Spleen (tissue), 13 donors: ENCODE measurements at places on chromosomes 16 and 17.
A peak's percentile ranks its signal among the peaks of the same experiment; 100 is the strongest.

GRCh38 chr16:9115277-9115676 is 23.8 kb downstream of the HAPSTR1 start:
- DNase-seq = no peak

- no peak for DNase-seq
These were observed 1426.1 kb upstream of the CDH8 start for GRCh38 chr16:63462316-63462715.

DNA sequence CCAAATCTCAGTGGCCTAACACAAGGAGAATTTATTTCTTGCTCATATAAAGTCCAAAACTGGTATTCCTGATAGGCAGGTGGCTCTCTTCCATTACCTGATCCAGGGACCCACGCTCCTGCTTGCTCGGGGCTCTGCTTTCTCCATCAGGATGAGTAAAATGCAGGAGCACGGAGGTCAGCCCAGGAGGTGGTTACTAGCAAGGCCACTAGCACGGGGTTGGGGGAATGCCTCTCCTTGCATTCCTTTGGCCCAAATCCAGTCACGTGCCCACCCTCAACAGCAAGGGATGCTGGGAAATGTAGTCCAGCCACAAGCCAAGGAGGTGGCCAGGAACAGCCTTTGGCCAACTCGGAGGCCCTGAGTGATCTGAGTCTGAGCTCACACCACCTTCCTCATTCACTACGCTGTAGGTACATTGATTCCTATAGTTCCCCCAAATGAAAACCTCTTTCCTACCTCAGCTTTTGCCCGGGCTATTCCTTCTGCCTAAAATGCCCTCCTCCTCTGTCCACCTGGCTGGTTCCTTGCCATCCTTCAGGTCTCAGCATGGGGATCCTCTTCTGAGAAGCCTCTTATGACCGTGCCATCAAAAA is 38.3 kb upstream of the HAPSTR1 start:
- DNase-seq = no peak

DNA sequence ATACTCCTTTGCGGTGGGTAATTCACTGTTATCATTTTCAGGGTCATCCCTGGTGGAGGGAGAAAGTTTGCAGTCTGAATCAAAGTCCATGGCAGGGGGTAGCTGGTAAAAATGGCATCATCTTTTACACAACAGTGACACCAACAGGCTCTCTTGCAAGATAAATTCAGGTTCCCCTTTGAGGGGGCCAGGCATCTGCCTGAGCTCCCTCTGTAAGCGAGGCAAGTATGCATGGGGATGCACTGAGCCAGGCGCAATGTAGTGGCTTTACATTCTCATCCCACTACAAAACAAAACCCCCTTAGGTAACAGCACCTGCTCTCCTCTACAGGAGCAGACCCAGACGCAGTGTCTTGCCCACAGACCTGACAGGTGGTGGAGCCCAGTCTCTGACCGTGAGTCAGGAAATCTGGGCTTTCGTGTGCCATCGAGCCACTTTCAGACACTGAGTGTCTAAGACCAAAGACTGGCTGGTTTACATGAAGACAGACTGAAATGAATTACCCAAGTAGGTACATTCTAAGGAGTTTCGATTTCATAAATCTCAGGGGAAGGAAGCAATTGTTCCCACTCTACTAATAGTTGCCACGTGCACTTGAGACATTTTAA is 17.7 kb downstream of the LITAFD start:
- no peak for DNase-seq

DNA sequence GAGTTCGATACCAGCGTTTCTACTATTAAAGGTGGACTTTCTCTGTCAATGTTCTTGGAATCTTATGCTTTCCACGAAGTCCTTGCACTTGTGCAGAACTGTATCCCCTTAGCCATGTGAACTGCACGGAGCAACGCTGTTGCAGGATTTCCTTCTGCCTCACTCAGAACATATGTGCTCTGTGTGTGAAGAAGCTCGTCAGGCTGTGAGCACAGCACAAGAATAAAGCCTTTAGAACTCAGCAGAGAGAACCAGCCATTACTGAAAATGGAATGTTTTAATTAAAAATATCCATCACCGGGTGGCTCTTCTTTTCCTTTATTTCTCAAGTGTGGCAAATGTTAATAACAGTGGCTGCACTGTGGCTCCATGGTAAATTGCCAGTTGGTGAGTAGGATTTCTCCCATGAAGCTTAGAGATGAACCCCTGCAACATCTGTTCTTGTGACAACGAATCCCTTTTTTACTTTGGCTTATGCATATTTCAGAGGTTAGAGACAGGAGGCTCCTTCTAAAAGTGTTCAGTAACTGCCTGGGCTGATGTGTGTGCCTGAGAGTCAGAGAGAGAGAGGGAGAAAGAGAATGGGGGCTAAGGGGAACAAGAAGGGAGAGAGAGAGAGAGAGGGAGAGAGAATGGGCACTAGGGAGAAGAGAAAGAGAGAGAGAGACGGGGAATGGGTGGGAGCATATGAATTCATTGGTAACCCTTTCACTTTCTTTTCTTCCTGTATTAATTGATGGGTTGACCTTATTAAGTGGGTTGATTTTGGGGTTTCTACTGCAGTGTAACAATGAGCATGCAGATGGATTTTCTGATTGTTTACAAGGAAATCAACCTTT is 50.0 kb downstream of the RPTOR start:
- no peak for DNase-seq

GRCh38 chr17:75001915-75002843 is 10.3 kb upstream of the MRPL58 start:
- DNase-seq = no peak

DNA sequence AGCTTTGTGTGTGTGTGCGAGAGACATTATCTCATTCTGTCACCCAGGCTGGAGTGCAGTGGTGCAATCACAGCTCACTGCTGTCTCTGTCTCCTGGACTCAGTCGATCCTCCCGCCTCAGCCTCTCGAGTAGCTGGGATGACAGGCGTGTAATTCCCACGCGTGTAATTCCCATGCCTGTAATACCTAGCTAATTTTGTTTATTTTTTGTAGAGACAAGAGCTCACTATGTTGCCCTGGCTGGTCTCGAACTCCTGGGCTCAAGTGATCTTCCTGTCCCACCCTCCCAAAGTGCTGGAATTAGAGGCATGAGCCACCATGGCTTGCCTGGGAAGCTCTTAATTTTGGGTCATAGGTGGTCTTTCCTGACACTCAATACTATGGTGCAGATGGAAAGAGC is 205.3 kb upstream of the TNRC6C start:
- peak; percentile 38 for DNase-seq

DNA sequence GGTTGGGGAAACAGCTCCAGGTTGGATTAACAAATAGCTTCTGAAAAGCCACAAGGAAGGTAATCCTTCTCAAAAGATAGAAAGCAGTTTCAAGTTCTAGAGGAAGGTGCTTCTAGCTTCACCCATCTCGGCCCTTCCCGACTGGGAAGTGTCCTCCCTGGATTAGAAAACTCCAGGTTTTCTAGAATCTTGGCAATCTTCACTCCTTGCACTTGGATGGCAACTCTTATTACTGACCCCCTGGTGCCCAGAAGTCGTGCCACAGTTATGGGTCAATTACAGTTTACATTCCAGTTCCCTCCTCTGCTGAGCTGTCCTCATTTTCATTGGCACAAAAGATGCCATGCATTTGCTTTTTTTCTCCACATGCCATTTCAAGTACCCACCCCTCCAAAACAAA is 65.6 kb downstream of the SMG6 start:
- DNase-seq = no peak

DNA sequence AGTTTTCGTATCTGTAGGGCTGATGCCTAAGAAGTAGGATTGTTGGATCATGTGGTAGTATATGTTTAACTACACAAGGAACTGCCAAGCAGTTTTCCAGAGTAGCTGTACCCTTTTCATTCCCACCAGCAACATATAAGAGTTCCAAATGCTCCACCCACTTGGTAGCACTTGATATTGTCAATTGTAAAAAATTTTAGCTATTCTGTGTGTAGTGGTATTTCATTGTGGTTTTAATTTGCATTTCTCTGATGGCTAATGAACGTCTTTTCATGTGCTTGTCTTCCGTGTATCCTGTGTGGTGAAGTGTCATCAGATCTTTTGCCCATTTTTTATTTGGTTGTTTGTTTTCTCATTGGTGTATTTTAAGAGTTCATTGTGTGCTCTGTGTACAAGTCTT is 69.7 kb downstream of the TANC2 start:
- no peak for DNase-seq
